ENCODE measurements at places on chromosomes 12 and 14.

GRCh38 chr14:61435563-61436337, 114.4 kb downstream of the PRKCH start:
- DNase-seq, result no peak

- no peak for DNase-seq
These were observed 9.1 kb downstream of the STAT6 start for GRCh38 chr12:57101892-57102695.

DNA sequence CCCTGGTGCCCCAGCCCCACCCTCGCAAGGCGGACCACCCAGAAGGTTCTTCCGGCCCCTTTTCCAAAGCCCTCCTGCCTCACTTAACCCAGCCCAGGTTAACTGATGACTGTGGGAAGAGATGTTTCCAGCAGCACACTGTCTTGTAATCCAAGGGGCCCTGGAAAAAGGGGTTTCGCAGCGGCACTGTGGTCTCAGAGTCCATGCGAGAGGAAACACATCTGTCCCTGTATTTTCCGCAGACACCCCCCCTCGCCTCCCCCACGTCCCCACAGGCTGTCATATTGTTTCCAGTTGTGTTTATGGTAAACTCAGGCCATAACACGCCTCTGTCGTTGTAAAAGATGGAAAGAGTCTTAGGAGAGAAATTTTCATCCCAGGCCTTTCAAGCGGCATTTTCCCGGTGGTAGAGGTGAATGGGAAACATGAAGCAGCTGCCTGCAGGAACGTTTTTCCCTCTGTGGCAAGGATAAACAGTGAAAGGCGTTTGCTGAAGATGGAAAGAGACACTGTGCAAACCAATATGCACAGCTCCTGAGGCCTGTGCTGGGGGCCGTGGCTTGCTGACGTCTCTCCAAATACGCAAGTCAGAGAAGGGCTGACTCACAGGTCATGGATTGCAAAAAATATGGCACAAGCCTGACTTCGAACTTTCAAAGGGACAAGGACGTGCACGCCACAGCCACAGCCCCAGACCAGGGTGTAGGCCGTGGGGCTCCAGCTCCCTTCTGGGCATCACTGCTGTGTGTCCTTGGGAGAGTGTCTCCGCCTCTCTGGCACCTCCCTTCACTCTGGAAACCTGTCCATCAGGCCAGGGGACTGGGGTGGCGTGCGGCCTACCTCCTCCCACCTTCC, 22.5 kb upstream of the FZD10 start:
- no peak for DNase-seq

DNA sequence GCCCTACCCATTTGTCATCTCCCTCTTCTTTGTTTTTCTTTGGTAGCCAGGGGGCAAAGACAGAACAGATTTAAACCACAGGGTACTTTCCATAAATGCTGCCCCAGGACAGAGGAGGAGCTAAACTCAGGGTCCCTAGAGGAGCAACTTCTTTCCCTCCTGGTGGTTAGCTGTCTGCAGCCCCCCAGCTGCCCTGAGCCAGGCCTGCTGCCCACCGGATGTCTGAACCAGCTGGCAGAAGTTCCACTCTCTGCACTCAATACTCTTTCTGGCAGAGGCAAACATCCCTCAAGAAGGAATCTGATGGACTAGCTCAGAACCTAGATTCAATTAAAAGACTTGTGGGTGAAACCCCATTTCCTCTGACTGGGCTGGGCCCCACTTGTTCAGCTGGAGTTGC, 10.7 kb downstream of the VDR start:
- no peak for DNase-seq

DNA sequence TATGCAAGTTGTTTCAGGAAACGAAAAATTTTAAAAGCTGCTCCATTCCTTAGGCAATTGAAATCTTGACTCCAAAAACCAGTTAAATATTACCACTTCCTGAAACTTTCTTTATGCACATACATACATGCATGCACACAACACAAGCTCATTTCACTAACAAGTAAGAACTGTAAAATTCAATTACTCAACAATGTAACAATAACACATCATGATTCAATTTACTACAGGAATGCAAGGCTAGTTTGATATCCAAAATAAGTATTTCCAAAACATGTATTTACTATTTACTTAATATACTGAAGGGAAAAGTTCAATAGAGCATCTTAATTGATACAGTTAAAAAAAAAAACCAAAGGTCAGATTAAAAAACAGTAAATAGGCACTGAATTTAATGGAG, 19.6 kb downstream of the NAP1L1 start:
- no peak for DNase-seq

DNA sequence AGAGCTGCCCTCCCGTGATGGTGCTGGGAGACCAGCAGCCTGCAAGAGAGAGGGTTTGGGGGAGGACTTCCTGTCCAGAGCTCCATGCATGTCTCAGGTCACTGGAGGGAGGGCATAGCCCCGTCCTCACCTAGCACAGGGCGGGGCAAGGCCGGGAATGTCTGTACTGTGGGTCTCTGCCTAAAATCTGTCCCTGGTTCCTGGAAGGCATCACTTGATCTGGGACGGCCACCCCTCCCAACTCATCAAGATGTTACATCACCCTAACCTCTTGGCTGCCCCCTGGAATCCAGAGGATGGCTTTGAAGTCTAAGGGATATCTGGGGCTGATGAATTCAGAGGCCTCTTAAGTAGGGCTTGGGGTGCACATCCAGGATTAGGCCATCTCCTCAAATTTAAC, 37.0 kb upstream of the MEG3 start:
- no peak for DNase-seq

- DNase-seq, result no peak
These were observed 28.6 kb downstream of the NAA30 start for GRCh38 chr14:57418999-57419398.

DNA sequence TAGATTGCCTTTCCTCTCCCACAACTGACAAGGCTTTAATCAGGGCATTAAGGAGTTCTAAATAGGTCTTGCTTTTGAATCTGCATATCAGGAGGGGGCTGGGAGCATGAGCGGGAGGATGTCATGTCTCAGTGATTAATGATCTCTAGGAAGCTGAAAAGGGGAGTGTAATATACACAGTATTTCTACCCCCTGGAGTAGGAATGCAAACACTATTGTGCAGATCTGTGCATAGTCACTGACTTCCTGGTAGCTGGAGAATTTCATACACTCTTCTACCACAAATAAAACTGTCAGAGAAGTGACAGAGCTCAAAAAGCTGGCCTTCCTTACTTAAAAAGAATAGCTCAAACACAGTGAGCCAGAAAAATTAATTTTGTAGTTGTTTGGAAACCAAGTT, 65.8 kb downstream of the RIC8B start:
- no peak for DNase-seq

- DNase-seq, result no peak
These were observed 247.0 kb downstream of the EMP1 start for GRCh38 chr12:13443498-13443897.

DNA sequence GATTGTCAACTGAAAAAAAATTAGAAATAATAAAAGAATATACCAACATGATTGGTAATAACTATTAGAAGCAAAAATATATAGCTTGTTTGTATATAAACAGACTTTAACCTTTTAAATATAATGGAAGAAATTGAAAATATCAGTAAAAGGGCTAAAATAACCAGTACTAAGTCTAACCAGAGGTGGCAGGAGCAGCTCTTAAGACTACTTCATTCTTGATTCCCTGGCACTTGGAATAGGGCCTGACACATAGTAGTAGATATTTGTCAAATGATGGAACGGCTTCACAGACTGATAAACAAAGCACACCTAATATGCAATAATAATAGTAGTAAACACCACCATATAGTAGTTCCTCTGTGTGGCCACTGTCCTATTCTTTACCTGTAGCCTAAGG, 9.4 kb downstream of the TMEM63C start:
- no peak for DNase-seq

DNA sequence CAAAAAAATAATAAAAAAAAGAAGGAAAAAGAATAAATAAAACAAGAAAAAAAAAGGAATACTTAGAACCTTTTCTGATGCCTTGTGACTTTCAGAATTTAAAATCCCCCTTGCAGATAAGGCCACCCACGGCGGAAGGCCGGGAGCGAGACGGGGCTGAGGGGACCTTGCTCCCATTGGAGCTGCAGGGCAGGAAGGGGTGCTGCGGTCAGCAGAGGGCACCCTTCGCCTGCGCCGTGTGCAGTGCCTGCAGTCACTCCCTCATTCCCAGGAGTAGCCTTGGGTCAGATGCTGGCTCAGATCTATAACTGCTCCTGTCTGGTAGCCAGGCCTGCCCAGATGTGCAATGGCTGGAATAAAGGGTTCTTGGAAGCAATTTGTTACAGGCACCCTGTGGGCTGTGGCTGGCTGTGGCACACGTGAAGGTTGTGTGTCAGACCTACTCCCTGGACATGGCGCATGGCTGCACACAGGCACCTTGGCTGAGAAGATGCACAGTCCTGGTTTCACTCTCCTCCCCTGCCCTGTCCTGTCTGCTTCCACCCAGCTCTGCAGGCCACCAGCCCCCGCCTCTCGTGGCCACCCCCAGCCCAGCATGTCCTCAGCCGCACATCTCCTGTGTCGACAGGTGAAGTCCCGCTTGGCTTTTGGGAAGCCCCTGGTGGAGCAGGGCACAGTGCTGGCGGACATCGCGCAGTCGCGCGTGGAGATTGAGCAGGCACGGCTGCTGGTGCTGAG, 13.4 kb upstream of the ALDH2 start:
- no peak for DNase-seq

DNA sequence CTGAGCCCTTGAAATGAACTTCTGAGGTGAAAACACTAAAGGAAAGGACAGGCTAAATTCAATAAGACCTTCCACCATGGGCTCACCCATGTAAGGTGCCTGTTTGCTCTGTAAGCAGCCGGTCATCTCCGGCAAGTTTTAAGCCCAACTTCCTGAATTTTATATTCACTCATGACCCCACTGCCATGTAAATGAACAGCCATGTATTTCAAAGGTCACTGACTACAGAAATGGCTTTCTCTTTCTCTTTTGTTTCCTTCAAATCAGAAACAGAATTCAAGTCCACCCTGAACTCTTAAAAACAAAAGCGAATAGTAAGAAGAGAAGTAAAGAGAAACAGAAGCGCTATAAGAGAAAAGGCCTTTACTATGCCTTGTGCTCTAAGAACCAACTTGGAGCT, 61.7 kb upstream of the OVCH1 start:
- no peak for DNase-seq

- no peak for DNase-seq
These were observed 208.4 kb downstream of the PAWR start for GRCh38 chr12:79482323-79482722.

DNA sequence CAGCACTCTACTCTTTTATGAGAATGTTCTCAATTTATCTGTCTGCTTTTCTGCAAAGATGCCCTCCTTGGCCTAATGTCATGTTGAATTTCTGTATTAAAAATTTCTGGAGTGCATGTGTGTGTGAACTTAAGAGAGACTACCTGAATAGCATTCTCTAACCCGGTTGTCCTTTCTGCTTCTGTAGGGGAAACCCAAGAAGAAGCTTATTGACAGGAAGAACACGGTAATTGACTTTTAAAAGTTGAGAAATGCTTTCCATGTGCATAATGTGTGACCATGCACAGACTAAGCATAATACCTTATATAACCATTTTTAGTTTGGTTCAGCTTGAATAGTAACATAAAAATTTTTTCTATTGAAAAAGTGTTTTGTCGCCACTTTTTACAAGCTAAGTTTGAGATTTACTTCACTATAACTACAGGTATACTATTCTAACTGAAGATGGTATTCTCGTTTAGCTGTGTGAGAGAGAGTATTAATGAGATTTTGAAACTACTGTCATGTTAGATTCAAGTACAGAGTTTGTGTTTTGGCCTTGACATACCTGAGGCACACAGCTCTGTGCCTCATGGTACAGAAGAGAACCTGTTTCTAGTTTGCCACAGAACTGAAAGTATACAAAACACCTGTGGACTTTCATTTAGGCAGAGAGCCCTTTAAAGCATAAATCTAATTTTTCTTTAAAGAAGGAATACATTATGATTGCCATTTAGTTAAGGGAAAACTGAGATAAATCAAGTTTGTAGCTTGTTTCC, 96.8 kb downstream of the TTLL5 start:
- no peak for DNase-seq

Measured in activated CD8-positive, alpha-beta memory T cell treated with anti-CD3 and anti-CD28 coated beads for 4 hours (primary cell).